ENCODE measurements at places on chromosomes 1 and 21. TPM values are rescaled to one million over a fixed set of nuclear protein-coding genes. Genes with fewer than 3 reads are reported as not detected.

Gene ADAM30
- total RNA-seq: not detected

Gene CFAP141
- not detected for total RNA-seq

Gene ELF3
- total RNA-seq: 7.9 TPM

Gene OLFML2B
- not detected for total RNA-seq

Gene OR2L2
- not detected for total RNA-seq

DNA sequence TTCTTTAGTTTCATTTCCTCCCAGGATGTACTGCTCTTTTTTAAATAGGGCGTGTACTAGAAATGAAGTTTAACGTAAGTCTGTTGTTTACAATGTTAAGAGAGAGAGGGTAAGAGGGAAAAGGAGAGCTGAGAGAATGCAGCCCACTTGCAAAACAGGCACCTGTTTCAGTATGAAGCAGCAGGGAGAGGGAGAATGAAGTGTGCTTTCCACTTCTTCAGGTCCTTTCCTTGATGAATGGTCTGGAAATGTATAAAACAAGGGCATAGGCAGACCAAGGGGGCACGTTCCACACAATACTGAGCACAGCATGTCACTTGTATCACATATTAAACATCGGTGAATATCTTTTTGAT is 2.0 kb downstream of the KCNA3 start:
- H3K4me3 ChIP-seq: no peak overlapping the region
- H3K27me3 ChIP-seq: no peaks in the 10 kb centered on the region
- no peaks in the 10 kb centered on the region for H3K36me3 ChIP-seq
- H3K27ac ChIP-seq: no peak overlapping the region
- DNase-seq: no peak

DNA sequence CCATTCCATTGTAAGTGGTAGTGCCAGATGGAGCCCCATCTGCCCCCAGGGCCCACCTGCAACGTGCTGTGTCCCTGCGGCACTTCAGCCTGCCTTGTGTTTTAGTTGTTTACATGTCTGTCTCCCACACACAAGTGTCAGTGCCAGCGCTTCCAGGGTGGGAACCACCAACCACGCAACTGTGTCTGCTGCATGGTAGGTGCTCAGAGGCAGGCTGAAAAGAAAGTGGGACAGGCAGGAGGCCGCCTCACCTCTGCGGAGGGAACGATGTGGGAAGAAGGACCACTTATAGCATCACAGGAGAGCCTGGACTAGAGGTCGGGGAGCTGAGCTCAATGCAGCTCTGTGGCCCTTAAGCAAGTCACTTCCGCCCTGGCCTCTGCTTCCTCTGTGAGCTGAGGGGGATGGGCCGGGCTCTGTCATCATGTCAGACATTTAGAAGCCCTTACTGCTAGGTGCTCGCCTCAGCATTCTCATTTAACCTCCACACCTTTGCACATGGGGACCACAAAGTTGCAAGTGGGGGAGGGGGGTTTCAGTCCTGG is 17.9 kb downstream of the SLC9A1 start:
- H3K36me3 ChIP-seq: no peaks in the 10 kb centered on the region
- H3K4me3 ChIP-seq: no peak overlapping the region
- peaks cover 23% of the 10 kb centered on the region for H3K4me1 ChIP-seq

GRCh38 chr1:218665221-218665620 is 320.1 kb downstream of the TGFB2 start:
- H3K27ac ChIP-seq: no peak overlapping the region
- no peaks in the 10 kb centered on the region for H3K27me3 ChIP-seq
- H3K4me1 ChIP-seq: no peaks in the 10 kb centered on the region
- DNase-seq: no peak
- H3K4me3 ChIP-seq: no peak overlapping the region
- H3K36me3 ChIP-seq: no peaks in the 10 kb centered on the region

- H3K27ac ChIP-seq: no peak overlapping the region
- H3K4me3 ChIP-seq: no peak overlapping the region
- peaks cover 7% of the 10 kb centered on the region for H3K4me1 ChIP-seq
- DNase-seq: no peak
These were observed 4.7 kb upstream of the ADARB1 start for GRCh38 chr21:45069711-45070110.

DNA sequence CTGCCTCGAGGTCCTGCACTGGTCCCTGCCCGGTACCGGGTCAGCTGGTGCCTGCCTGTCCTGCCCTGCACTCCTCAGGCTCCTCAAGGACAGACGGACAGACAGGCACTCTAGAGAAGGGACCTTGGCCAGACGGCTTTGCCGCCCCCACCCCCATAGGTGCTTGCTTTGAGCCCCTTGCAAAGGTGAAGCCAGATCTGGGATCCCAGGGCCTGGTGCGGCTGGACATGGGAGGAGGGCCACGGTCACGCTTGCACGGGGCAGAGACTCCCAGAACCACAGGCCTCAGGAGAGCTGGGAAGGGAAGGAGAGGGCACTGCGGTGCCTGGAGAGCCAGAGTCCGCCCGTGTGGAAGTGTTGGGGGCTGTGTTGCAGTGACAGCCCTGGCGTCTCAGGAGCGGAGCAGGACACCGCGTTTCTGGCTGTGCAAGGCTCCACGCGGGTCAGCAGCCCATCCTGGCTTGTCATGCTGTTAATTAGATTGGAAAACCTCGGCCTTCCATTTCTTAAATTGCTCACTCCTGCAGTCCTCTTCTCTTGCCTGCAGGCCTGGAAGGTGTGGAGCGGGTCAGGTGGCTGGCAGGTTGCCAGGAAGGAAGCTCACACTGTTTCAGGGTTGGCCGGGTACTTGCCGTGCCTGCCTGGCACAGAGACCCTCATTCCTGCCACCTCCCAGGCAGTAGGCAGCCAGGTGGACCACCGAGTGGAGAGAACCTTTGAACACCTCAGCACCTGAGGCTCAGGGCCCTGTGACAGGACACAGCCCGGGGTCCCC is 16.3 kb downstream of the COL18A1 start:
- no peaks in the 10 kb centered on the region for H3K27me3 ChIP-seq
- H3K4me3 ChIP-seq: no peak overlapping the region
- no peak for DNase-seq
- H3K27ac ChIP-seq: peak overlapping the region; percentile 26
- H3K36me3 ChIP-seq: no peaks in the 10 kb centered on the region
- H3K4me1 ChIP-seq: peaks cover 72% of the 10 kb centered on the region

- no peaks in the 10 kb centered on the region for H3K4me1 ChIP-seq
- H3K27me3 ChIP-seq: no peaks in the 10 kb centered on the region
- no peaks in the 10 kb centered on the region for H3K36me3 ChIP-seq
- no peak overlapping the region for H3K4me3 ChIP-seq
These were observed 27.8 kb downstream of the ILDR2 start for GRCh38 chr1:166947398-166948043.

GRCh38 chr21:42703136-42703908 is 49.9 kb downstream of the PDE9A start:
- H3K36me3 ChIP-seq: no peaks in the 10 kb centered on the region
- DNase-seq: no peak
- no peaks in the 10 kb centered on the region for H3K27me3 ChIP-seq
- no peak overlapping the region for H3K27ac ChIP-seq
- no peak overlapping the region for H3K4me3 ChIP-seq

- peak; percentile 10 for DNase-seq
- no peaks in the 10 kb centered on the region for H3K27me3 ChIP-seq
- H3K27ac ChIP-seq: no peak overlapping the region
- no peaks in the 10 kb centered on the region for H3K36me3 ChIP-seq
- H3K4me1 ChIP-seq: no peaks in the 10 kb centered on the region
These were observed 485.3 kb upstream of the PTBP2 start for GRCh38 chr1:96236156-96236739.

- no peak overlapping the region for H3K4me3 ChIP-seq
- H3K36me3 ChIP-seq: no peaks in the 10 kb centered on the region
- no peak overlapping the region for H3K27ac ChIP-seq
- H3K27me3 ChIP-seq: no peaks in the 10 kb centered on the region
- no peak for DNase-seq
- peaks cover 47% of the 10 kb centered on the region for H3K4me1 ChIP-seq
These were observed 5.3 kb upstream of the FGGY start for GRCh38 chr1:59291561-59291960.

All from HepG2 (cell line).